ENCODE measurements at places on chromosomes 5 and 9. TPM values are rescaled to one million over a fixed set of nuclear protein-coding genes. Genes with fewer than 3 reads are reported as not detected.

- H3K27me3 ChIP-seq, result no peaks in the 10 kb centered on the region
- peak overlapping the region; percentile 11 for H3K27ac ChIP-seq
- H3K4me3 ChIP-seq, result no peak overlapping the region
- H3K36me3 ChIP-seq, result peaks cover 3% of the 10 kb centered on the region
- DNase-seq, result no peak
Observed at GRCh38 chr9:98129451-98129881, 10.4 kb upstream of the TRIM14 start.

GRCh38 chr5:172999974-173000373, 16.4 kb downstream of the ATP6V0E1 start:
- no peak overlapping the region for H3K4me3 ChIP-seq
- H3K27me3 ChIP-seq, result no peaks in the 10 kb centered on the region
- H3K27ac ChIP-seq, result no peak overlapping the region

- no peak overlapping the region for H3K4me3 ChIP-seq
- H3K27ac ChIP-seq, result no peak overlapping the region
- no peaks in the 10 kb centered on the region for H3K36me3 ChIP-seq
- DNase-seq, result no peak
- H3K4me1 ChIP-seq, result no peaks in the 10 kb centered on the region
- no peaks in the 10 kb centered on the region for H3K27me3 ChIP-seq
Observed at GRCh38 chr9:134230092-134230941, 66.0 kb upstream of the RNU6ATAC start.

- H3K27me3 ChIP-seq, result no peaks in the 10 kb centered on the region
- no peak overlapping the region for H3K4me3 ChIP-seq
- H3K4me1 ChIP-seq, result no peaks in the 10 kb centered on the region
- H3K36me3 ChIP-seq, result no peaks in the 10 kb centered on the region
Observed at GRCh38 chr5:133196441-133197085, 144.8 kb downstream of the HSPA4 start.

- H3K36me3 ChIP-seq, result peaks cover 7% of the 10 kb centered on the region
- no peak overlapping the region for H3K27ac ChIP-seq
- H3K27me3 ChIP-seq, result no peaks in the 10 kb centered on the region
- no peak overlapping the region for H3K4me3 ChIP-seq
Observed at GRCh38 chr9:76198336-76198735, 195.9 kb downstream of the RFK start.

DNA sequence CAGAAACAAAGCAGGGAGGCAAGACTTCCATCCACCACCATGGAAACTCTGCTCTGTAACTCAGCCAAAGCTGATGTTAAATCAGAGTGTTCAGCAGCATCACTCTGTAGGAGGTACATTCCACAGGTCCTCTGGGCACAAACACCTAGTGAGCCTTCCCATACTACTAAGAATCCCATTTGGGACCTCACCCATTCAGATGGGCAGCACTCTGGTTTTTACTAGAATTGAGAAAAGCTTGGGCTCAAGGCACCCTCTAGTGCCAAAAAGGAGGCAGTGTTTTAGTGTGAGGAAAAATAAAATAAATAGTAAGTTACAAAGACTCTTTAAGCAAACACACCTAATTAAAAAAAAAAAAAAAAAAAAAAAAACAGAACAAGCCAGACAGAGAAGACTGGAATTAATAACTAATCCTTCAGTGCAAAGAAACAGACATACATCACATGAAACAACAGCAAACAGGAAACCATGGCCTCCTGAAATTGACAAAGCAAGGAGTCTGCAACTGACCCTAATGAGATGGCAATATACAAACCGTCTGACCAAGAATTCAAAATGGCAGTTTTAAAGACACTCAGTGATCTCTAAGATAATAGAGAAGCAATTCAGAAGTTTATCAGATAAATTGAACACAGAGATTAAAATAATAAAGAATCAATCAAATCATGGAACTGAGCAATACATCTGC, 159.5 kb downstream of the GNA14 start:
- no peak overlapping the region for H3K27ac ChIP-seq
- no peak for DNase-seq
- H3K27me3 ChIP-seq, result no peaks in the 10 kb centered on the region

DNA sequence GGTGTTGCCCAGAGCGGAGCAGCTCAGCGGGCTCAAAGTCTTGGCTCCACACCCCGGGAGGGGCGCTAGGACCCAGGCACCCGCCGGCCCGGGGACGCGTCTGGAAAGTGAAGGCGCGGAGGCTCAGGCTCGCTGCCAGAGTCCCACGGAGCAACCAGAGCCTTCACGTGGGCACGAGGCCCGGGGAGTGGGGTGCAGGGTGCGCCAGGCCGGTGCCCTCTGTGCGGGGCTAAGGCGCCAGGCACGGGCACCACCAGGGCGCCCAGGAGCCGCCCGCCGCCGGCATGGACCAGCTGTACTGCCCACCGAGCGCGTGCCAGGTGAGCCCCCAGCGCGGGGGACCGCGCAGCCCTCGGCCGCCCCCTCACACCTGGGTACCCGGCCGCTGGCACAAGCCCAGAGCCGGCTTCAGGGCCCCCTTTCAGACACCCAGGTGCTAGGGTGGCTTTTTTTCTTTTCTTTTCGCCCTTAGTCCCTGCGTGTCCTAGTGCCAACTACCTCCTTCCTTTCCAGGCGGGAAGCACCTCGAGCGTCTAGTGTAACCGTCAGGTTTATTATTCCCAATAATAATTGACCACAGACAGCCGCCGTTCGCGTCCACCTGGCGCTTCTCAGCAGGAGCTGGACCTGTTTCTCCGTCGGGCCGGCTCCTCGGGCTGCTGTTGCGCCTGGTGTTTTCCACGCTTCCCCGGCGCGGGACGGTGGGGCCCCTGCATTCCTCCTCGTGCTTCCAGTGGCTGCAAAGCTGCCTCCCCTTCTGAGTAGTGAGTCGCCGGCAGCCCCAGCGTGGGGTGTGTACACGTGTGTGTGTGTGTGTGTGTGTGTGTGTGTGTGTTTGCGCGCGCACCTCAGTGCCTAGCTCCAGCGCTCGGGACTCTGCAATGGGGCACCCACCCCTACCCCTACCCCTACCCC, 30.1 kb upstream of the PDE8B start:
- H3K27ac ChIP-seq, result no peak overlapping the region
- no peak for DNase-seq
- H3K4me3 ChIP-seq, result peak overlapping the region; percentile 61
- H3K36me3 ChIP-seq, result no peaks in the 10 kb centered on the region

Gene PRSS3
- total RNA-seq, result not detected
